ENCODE measurements at places on chromosomes 5 and 9.

GRCh38 chr5:125140220-125140619 lies 393.8 kb upstream of the ZNF608 start:
- no peak for DNase-seq

DNA sequence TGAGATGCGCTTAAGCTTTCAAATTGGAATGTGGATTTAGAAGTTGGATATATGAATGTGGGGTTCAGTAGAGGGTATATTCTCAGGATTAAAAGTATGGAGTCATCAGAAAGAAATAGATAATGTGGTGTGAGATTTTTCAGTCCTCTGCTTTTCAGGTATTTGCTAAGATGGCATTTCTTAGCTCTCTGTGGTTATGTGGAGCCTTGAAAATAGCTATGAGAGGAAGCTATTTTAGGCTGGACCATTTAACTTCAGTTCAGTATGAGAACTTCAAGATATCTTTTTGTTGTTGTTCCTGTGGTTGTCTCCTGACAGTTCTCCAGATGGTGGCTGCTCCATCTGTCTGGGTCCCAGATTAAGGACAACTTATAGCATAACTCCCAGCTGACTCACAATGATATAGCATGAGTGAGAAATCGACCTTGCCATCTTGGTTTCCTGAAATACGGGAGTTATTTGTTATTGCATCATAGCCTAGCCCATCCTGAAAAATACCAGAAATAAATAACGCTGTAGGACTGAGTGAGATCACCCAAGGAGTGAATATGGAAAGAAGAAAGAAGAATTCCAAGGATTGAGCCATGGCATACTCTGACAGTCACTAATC lies 461.5 kb downstream of the ANXA1 start:
- no peak for DNase-seq

DNA sequence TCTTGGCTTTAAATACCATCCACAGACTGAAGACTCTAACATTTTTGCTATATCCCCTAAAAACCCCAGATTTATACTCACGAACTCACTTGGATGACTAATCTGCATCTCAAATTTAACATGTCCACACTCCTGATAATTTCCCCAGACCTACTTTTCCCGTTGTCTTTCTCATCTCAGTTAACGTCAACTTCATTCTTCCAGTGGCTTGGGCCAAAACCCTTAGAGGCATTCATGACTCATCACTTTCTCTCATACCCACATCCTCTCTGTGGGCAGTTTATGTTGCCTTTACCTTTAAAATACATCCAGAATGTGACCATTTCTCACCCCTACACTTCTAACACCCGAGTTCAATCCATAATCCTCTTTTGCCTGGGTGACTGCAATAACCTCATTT lies 96.7 kb downstream of the EDIL3 start:
- DNase-seq, result peak; percentile 62

DNA sequence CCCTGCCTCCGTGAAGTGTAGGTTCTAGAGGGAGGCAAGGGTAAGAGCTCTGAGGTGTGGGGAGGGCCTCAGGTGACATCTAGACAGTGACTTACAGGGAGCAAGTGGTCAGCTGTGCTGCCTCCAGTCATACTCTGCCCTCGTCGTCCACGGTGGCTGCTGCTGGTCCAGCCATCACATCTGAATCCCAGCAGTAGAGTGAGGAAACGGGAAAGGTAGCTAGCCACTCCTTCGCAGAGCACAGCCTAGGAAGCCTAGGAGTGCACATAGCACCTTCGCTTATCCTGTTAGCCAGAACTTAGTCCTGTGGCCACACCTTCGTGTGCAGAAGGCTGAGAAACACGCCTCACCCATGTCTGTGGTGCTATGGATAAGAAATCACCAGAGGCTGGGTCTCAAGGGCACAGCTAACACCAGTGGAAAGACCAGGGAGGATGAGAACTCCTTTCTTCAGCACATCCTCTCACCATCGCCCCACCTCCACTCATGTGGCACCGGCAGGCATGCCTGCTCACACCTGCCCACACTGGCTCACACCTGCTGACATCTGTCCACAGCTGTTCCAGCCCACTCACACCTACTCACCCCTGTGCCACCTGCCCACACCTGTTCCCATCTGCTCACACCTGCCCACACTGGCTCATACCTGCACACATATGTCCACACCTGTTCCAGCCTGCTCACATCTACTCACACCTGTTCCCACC lies 44.5 kb upstream of the SLC6A19 start:
- DNase-seq, result no peak

- DNase-seq, result no peak
Measured at GRCh38 chr5:82354543-82354942, 76.4 kb upstream of the RPS23 start.

- peak; percentile 87 for DNase-seq
Measured at GRCh38 chr5:145495741-145496140, 339.4 kb downstream of the PRELID2 start.

DNA sequence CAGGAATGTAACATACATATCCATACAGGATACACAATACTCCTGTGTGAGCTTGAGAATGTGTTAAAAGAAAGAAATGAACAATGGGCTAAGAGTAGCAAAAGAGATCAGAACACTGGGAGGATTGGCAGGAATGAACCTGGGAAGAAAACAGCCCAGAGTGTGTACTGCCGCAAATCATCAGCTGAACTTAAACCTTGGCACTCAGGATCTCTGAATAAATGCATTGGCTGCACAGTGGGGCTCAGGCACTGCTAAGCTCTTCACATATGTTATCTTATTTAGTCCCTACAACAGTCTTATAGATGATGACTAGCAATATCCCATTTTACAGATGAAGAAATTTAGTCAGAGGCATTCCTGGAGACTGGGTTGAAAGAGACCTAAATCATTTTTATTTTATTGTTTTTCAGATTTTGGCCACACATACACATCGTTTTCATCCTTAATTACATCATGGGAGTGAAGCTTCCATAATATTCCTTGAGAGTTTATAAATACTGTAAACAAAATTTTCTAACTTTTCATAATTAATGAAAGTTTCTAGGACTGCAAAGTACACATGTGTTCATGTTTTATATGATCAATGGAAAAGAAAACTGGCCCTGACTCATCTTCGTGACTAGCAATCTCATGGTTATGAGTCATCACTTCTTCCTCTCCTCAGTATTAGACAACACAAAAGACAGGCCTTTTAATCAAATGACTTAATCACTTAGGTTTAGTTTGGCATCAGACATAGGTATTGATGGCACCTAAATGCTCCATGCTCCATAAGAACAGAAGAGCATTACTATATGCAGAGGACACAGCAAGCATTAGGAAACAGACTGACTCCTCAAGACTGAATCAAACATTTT lies 59.2 kb downstream of the CDH18 start:
- peak; percentile 91 for DNase-seq

DNA sequence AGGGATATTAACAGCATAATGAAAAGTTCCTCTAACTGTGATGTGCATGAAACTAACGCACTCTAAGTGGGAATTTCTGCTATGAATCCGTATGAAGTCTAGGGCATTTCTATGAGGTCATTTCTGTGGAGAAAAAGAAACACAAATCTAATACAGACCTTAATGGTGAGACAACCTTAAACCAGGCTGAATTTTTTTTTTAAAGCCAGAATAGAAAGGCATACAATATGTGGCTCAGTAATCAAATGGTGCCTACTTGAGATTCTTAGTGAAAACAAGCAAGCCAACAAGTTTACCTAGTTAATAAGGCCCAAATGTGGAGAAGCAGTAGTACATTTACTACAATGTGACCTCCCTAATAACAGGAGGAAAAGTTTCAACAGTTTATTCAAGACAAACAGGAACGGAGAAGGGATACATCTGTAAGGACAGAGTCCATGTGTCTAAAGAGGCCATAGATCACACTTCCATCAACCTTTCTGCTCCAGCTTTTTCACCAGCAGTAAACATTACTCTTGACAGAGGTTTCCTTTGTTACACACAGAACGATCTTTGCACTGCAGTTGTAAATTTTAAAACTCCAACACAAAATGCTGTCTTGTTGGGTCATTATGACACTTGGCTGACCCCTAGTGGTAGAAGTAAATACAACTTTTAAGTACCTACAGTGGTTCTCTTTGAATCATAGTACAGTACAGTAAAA lies 26.2 kb downstream of the CARNMT1 start:
- DNase-seq, result peak; percentile 87

DNA sequence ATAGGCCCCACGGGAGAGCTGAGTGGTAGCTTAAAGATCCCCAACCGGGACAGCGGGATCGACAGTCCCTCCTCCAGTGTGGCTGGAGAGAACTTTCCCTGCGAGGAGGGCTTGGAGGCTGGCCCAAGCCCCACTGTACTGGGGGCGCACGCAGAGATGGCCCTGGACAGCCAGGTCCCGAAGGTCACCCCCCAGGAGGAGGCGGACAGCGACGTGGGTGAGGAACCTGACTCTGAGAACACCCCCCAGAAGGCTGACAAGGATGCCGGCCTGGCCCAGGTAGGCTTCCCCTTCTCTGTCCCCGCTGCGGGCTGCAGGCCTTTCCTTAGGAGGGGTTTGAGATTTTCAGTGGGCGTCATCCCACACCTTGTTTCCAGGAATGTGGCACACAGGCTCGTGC lies 29.1 kb downstream of the FGD3 start:
- DNase-seq, result no peak

DNA sequence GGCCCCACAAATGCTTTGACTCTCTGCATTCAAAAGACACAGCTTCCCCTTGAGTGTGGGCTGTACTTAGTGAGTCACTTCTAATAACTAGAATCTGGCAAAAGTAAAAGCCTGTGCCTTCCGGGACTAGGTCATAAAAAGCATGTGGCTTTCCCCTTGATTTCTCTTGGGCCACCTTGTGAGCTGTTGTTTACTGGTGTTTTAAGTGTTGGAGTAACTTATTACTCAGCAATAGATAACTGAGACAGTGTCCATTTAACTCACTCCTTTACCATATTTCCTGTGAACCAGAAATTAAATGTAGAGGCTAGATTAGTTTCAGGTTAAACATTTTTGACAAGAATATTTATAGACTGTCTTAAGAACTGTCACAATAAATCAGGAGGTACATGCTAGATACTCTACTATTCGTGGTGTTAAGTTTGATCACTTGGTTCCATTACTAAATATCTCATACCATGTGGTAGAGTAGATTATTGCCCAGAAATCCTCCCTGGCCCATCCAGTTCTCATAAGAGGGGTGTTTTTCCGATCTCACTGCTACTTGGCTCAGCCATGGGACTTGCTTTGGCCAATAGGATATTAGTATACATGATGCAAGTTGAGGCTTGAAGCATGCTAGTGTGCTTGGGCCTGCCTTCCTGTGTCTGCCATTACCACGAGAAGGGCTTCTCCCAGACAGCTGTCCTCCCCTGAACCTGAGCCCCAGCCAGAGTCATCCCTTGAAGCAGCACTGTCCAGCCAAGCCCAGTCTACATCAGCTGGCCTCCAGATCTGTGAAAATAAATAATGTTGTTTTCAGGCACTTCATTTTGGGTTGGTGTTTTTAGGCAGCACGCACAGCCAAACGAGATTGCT lies 10.4 kb upstream of the CMBL start:
- DNase-seq, result peak; percentile 52

GRCh38 chr5:144328980-144329379 lies 158.3 kb downstream of the KCTD16 start:
- DNase-seq, result no peak

- no peak for DNase-seq
Measured at GRCh38 chr5:177099422-177100093, 12.8 kb downstream of the FGFR4 start.

DNA sequence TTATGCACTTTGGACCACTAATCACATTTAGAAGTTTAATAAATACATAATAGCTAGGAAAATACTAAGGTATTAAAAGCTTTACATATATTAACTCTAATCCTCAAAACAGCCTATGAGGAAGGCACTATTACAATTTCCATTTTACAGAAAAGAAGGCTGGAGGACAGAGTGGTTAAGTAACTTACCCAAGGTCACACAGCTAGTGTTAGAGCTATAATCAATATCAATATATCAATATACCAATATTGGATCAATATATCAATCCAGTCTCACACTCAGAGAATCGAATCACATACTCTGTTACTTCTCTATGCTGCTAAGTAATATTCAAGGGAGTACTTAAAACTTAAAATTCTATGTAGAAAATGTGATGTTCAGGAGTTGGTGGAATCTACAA lies 45.2 kb downstream of the MEF2C start:
- no peak for DNase-seq

- peak; percentile 37 for DNase-seq
Measured at GRCh38 chr5:59660737-59661136, 232.8 kb downstream of the PDE4D start.

GRCh38 chr5:16446993-16447392 lies 18.6 kb downstream of the ZNF622 start:
- no peak for DNase-seq

DNA sequence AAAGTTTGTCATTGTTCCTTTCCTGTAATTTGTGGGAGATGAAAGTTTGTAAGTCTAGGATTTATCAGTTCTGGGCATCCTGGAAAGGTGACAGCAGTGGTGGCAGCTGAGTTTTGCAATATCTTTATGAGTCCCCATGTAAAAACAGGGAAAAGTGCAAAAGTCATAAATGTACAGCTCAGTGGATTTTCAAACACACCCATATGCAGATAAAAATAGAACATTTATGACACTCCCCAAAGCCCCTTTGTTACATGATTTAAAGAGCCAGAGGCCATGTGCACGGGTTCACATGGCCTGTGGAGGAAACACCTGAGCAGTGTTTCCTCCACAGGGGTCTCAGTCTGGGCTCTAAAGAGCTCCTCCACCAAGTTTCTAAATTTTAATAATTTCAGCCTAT lies 6.3 kb downstream of the TMEM38B start:
- no peak for DNase-seq

DNA sequence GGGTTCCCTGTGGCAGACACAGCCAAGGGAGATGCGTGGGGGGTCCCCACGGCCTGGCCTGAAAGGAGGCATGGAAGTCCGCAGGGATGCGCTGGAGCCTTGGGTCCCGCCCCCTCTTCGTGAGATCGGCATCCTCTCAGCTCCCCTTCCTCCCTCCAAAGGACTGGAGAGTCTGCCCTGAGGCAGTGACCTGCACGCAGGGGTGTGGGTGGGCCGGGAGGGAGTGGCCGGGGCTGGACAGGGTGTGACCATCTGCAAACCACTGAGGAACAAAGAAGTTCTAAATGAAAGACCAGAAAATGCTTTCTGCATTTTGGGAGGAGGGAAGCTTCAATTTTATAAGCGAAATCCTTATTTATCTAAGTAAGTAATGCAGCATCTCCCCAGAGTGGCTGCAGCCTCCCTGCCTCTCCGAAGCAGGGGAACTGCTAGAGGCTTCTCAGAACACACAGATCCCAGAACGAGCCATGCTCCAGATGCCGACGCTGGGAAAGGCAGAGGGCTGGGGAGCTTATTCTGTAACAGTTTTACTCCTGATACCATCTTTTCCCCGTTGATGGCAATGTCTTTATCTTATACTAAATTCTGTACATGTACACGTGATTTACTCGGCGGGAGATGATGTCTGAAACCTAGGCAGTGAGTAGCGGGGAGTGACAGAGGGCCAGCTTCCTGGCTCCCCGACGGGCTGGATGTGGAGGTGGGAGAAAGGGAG lies 221.7 kb downstream of the FANCC start:
- no peak for DNase-seq

GRCh38 chr5:96088706-96089498 lies 127.3 kb upstream of the ELL2 start:
- DNase-seq, result no peak

DNA sequence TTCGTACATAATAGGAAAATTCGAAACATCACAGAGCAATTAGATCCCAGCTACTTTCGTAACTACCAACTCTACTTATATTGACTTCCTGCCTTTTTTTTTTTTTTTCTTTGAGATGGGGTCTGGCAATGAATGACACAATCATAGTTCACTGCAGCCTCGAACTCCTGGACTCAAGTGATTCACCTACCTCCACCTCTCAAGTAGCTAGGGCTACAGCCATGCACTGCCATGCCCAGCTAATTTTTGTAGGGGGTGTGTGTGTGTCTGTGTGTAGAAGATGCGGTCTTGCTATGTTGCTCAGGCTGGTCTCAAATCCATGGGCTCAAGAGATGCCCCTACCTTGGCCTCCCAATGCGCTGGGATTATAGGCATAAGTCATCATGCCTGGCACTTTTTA lies 5.8 kb upstream of the PAIP2 start:
- no peak for DNase-seq

Data from RKO (cell line).